ENCODE measurements at places on chromosomes 11 and 22.

DNA sequence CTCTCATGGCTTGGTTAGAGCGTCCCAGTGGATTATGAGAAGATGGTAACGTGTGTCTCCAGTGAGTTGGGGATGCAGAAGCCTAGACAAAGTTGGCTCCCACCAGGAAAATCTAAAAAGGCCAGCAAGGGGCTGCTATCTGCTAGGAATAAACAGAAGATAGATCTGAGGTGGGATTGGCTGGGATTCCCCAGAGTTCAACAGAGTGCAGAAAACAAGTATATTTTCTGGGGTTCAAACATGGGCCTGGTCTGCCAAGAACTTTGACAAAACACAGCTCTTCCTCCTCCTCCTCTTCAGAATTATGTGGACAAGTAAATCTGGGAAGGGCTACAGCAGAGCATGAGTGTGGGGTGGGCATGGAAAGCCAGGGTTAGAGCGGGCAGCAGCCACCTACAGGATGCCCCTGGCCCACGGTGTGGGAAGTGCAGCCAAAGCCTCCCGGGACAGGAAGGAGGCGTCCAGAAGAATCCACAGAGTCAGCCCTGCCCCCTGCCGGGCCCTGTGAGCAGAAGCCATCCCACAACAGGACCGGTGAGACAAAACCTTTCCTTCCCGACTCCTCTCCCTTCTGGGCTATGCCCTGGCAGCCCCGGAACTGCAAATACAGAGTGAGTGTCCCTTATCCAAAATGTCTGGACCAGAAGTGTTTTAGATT, 67.1 kb downstream of the CD82 start:
- DNase-seq = peak; percentile 29

DNA sequence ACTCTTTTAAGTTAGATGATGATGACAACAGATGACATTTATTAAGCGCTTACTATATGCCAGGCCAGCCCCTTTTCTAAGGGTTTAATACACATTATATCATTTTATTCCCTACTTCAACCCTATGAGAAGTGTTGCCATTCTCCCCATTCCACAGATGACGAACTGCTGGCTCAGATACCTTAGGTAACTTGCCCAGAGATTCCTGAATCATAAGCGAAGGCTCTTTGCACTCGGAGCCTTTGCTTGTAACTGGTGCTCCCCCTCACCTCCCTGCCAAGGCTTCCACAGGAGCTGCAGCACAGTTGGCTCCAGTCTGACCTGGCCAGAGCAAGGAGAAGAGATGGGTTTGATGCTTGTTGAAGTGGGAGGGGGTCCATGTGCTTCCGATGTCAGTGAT, 43.0 kb downstream of the DBX1 start:
- no peak for DNase-seq

DNA sequence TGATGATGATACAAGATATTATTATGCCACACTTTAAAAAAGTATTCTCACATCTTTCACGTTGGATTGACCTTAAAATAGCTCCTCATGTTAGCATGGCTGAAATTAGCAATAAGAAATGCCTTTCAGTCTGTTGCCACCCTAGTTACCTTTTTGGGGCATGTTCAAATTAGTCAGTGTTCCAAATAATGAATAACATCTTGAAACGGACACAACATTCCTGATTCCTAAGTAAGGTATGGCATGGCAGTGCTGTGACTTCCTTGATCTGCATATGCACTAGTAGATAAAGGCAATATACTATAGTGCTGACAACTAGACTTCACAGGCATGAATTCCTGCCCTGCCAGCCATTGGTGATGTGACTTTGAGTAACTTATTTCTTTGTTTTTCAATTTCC, 914.5 kb downstream of the METTL15 start:
- DNase-seq = no peak

DNA sequence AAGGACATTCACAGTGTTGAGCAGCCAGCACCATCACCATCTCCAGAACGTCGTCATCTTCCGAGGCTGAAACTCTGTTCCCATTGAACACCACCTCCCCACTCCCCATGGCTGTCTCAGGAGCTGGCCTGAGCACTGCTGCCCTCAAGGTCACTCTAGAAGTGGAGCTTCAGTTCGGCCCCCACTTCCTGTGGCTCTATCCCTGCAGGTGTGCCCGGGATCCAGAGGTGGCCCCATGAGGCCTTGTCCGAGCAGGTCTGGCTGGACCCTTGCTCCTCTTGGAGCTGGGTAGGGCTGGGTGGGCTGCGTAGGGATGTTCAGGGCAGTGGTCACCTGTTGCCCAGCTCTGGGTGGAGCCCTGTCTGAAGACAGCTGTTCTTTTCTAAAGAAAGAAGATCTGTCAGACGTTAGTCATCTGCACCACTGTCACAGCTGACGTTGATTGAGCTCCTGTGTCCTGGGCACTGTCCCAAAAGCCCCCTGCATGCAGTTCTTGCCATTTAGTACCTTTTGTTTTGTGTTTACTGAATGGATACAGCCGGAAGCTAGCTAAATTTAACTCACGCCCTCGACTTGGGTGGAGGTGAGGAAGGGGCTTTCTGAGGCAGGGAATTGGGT, 75.5 kb upstream of the CLDN5 start:
- no peak for DNase-seq

DNA sequence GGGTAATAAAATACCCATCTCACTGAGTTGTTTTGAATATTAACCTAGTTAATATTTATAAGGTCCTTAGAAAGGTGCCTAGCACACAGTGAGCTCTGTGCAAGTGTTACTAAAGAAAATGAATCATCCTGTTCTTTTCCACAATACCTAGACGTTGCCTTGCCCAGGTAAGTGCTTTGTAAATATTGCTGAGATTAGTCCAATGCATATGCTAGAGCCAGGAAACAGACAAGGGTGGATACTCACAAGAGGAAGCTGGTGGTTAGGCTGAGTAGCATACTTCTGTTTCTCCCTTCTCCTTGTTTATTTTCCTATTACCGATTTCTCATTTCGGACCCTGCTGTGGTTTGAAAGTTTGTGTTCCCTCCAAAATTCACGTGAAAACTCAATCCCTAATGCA, 58.1 kb upstream of the BARX2 start:
- no peak for DNase-seq

DNA sequence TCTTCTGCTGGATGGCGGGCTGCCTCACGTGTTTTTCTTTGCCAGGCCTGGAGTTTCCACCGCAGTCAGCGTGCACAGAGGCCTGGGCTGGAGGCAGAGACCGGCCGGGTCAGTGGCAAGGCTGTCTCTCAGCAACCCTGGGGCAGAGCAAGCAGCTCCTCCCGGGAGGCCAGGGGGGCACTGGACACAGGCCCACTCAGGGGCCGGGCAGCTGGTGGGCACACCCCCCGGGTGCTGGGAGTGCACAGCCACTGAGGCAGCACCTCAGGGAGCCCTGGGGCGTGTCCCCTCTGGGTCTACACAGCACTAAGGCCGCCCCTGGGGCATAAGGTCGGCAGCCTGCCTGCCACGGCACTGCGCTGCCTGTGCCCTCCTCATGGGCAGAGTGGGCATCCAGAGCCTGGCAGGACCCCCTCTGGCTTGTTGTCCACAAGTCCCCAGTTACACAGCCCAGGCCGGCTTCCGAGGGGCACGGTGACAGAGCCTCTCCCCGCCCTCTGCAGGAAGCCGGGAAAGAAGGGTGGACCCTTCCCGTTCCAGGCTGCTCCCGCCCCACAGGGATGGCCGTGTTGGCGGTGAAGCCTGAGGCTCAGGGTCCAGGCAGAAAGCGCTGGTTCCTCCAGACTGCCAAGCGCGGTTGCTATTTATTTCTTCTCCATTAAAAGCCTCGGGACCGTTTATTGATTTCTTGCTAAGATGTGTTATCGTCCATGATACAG, 18.5 kb upstream of the TH start:
- DNase-seq = no peak

- peak; percentile 41 for DNase-seq
Measured at GRCh38 chr11:36196411-36196998, 92.7 kb downstream of the COMMD9 start.

- DNase-seq = no peak
Measured at GRCh38 chr11:9752091-9752490, 88.2 kb downstream of the SWAP70 start.

- no peak for DNase-seq
Measured at GRCh38 chr22:49880281-49880680, 26.6 kb downstream of the ZBED4 start.

- no peak for DNase-seq
Measured at GRCh38 chr11:35049859-35050531, 89.0 kb upstream of the CD44 start.

GRCh38 chr11:34271727-34272126, 86.1 kb downstream of the ABTB2 start:
- no peak for DNase-seq

DNA sequence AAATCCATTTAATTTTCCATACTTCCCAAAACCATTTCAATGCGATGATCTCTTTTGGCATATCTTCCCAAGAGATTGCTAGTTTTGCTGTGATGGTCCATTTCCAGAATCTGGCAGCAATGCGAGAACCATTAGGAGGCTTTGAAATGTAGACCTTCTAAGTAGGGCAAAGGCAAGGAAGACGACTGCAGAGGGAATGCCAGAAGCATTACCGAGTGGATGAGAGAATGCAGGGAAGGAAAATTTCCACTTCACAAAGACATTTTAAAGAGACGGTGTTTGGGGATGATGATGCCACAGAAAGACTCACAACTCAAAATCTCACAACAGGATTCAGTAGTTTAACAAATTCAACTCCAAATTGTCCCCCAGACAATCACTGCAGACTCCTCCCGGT, 471 bp upstream of the CEP126 start:
- peak; percentile 61 for DNase-seq

DNA sequence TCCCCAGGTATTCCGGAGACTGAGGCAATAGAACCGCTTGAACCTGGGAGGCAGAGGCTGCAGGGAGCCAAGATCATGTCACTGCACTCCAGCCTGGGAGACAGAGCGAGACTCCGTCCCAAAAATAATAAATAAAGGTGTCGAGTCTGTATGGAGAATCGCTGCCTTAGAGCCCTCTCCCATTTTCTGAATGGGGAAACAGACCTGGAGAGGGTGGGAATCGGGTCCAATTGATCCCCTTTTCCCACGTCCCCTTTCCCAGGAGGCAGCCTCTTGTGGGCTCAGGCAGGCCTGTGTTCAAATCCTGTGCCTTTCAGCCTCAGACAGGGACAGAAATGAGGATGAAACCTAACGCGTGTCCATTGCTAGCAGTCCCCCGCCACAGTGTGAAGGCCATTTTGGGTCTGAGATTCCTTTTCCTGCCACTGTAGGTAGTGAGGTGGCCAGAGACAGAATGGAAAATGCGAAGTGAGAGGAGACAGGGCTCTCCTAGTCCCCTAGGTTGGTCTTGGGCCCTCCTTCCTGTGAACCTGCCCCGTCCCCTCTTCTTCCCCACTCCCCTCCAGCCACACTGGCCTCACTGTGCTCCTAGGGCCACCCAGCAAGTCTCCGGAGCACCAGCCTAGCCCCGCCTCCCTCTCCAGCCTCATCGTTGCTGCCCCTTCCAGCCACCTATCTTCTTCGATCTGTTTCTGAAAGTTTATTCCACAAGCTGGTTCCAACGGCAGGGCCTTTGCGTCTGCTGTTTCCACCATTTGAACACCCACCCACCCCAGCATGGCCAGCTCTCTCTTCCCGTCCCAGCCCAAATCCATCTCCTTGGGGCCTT, 2.7 kb upstream of the POLDIP3 start:
- DNase-seq = no peak

DNA sequence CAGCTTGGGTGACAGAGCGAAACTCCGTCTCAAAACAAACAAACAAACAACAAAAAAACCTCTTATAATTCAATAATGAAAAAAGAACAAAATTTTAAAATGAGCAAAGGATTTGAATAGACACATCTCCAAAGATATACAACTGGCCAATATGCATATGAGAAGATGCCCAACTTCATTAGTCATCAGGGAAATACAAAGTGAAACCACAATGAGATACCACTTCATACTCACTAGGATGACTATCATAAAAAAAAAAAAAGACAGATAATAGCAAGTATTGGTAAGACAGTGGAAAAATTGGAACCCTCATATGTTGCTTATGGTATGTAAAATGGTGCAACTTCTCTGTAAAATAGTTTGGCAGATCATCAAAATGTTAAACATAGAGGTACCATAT, 28.7 kb upstream of the BARX2 start:
- DNase-seq = no peak

- no peak for DNase-seq
Measured at GRCh38 chr11:120340529-120340928, 4.3 kb downstream of the ARHGEF12 start.

GRCh38 chr11:1778141-1778911, 14.6 kb upstream of the CTSD start:
- no peak for DNase-seq

GRCh38 chr11:115389790-115390189, 114.4 kb downstream of the CADM1 start:
- no peak for DNase-seq

DNA sequence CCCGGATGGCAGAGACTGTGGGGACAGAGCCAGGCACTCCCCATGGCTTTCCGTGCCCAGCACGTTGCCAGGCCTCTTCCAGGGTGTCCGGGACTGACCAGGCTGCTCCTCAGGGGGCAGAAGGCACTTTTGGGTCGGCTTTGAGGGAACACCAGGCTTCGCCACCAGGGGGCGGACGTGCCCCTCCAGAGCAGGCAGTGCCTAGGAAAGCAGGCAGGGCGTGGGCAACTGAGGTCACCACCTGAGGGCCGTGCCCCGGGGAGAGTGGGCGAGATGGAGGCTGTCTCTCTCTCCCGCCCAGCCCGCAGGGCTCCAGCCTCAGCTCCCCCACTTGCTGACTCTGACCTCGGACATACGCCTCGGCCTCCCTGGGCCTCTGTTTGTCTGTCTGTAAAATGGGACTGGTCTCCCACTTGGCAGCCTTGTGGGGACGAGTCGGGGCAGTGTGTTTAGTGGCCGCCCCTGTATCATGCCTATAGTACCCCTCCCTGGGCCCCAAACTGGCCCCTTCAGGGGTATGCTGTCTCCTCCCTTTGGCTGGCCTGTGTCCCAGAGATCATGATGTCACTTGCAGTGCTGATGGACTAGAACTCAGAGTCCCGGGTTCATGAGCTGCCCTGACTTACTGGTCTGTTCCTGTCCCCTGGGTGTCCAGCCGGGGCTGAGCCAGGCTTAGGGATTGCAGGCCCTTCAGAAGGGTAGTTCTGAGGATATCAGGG, 4.4 kb upstream of the PRR5 start:
- peak; percentile 75 for DNase-seq

- peak; percentile 2 for DNase-seq
Measured at GRCh38 chr22:22836635-22837034, 51.0 kb upstream of the IGLL5 start.

- no peak for DNase-seq
Measured at GRCh38 chr11:68579455-68579854, 104.9 kb upstream of the GAL start.

DNA sequence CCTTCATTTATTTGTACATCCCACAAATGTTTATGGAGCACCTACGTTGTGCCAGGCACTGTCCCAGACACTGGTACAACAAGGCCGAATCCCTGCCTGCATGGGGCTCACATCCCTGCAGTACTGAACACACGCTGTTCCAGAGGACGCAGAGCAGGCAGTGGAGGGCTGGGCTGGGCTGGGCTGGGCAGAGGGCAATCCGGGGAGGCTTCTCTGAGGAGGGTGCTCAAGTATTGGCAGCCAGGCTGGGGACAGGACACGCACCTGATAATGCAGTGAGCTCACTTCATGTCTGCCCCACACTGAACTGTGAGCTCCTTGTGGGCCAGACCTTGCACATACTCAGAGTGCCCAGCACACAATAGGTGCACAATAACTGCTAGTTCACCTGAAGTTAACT, 34.1 kb downstream of the CYTH4 start:
- DNase-seq = no peak

Data from fibroblast of skin of scalp (primary cell).